ENCODE measurements at places on chromosomes 7 and 10.

DNA sequence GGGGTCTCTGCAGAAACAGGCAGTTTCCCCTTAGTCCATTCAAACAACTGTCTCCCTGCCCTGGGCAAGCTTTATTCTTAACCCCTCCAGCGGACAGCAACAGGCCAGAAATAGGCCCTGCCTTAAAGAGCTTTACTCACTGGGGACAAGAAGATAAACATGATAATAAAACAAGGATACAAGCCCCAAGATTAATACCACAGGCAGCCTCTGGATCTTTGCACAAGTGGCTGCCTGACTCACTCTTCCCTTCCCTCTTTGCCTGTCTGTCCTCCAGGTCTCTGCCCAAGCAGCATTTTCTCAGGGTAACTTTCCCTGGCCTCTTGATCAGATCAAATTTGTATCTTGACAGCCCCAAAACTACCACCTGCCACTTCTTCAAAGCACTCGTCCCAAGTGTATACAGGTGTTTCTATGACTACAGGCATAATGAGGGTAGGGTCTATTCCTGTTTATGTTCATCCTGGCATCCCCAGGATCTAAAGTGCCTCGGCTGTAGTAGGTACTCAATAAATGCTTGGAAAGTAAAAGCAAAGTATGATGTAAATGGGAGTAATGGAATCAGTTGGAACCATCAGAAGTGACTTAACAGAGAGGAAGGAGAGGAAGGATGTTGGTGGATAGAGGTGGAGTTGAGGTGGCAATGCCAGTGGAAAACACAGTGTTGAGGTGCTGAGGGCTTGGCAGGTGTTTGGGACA is 7.0 kb upstream of the CAMK2G start:
- DNase-seq = no peak

DNA sequence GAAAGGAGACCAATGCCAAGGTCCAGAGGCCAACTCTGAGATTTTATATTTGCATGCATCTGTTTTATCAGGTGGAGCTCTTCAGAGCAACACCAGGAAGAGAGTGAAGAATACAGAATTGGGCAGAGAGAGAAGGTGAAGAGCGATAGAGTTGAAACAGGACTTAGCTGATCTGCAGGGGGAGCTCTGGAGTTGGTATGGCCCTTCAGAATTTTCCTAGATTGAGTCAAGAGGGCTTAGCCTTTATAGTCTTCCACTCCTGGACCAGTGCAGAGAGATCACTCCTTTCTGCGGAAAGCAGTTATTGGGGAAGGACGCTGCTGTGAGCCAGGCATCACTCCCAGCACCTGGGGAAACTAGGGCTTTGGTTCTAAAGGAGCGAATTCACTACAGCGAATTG is 105.0 kb upstream of the DGKB start:
- DNase-seq = no peak

- DNase-seq = no peak
These were observed 68.0 kb downstream of the HHEX start for GRCh38 chr10:92757711-92758104.

GRCh38 chr10:127720903-127721302 is 16.1 kb upstream of the FOXI2 start:
- no peak for DNase-seq

DNA sequence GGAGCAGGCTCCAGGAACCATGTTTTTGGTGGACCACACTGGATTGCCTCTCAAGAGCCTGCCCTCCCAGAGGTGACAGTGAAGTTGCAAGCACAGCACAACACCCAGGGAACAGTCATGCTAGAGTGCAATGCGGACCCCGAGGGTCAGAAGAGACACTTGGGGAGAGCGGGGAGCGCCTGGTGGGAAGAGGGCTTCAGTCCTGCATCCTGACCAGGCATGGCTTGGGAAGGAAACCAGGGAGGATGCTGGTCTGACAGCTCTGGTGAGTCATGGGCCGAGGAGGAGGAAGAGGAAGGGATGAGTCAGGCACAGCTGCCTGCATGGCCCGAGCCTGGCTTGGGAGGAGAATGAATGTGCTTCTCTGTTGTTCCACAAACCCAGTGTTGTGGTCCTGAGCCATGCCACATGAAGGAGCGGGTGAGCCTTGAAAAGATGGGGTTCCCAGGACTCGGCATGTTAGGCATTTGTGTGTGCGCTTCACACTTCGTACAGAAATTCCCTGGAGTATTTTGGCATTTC is 29.5 kb upstream of the ANKRD2 start:
- DNase-seq = no peak

- peak; percentile 1 for DNase-seq
These were observed 83.1 kb downstream of the CTNNA3 start for GRCh38 chr10:67612577-67613537.

- DNase-seq = no peak
These were observed 372.4 kb upstream of the LRGUK start for GRCh38 chr7:133754708-133755107.

All from activated CD8-positive, alpha-beta memory T cell treated with anti-CD3 and anti-CD28 coated beads for 1 hour (primary cell).